ENCODE measurements at places on chromosomes 5 and 9.

DNA sequence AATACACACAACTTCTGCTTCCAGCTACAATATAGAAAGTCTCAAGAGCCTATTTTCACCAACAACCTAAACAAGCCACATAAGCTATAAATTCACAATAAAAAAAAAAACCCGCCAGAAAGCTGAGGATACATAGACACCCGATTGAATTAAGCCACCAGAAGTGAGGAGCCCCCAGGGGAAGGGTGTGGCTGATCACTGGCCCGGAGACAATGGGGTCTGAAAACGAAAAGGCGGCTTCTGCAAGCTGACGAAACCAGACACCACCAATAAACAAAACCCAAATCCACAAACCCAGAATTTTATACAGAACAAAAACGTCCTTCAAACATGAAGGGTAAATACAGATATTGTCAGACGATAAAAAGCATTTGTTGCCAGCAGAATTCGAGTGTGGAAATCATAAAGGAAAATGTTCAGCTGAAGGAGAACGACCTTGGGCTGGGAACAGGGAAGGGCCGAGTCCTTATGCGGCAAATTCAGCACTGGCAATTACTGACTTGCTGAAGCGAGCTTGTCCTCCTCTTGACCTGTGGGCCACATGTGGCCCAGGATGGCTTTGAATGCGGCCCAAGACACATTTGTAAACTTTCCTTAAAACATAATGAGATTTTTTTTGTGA is 39.6 kb upstream of the CEP72 start:
- DNase-seq, result no peak

DNA sequence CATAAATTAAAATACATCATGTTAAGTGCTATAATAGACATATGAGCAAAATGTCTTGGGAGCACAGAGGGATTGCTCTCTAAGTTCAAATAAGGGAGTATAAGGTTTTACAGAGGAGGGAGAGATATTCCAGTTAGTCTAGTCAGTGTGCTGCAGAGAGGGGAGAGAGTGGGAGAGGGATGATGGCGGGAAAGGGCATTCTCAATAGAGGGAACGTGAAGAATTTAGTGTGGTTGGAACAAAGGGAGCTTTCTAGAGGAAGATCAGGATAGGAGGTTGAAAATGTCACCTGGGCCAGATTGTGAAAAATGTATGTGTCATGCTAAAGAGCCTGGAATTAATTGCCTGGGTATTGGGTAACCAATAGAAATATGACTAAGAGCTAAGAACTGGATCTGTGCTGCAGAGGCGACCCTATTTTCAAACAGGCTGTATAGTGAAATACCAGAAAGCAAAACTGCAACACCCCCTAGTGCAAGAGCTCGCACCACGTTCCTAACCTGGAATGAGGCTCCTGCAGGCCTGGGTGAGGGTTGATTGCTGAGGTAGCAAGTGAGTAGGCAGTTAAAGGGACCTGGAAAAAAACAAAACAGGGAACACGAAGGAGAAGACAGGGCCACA is 791.8 kb upstream of the C9orf72 start:
- DNase-seq, result no peak

DNA sequence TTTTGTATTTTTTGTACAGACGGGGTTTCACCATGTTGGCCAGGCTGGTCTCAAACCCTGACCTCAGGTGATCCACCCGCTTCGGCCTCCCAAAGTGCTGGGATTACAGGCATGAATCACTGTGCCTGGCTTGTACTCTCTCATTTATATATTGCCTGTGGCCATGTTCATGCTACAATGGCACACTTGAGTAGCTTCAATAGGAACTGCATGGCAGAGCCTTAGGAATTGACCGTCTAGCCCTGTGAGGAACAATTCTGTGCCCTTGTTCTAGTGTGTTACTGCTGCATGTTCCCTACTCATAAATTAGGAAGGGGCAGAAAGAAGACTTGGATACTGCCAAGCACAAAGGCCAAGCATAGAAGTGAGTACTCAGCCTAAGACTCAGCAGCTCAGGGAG is 104.2 kb downstream of the LIFR start:
- DNase-seq, result no peak

- no peak for DNase-seq
Observed at GRCh38 chr5:112161392-112161748, 257.7 kb downstream of the EPB41L4A start.

GRCh38 chr9:68897577-68898145 is 116.3 kb downstream of the PRKACG start:
- DNase-seq, result no peak

- no peak for DNase-seq
Observed at GRCh38 chr9:78316166-78316892, 19.4 kb downstream of the PSAT1 start.

GRCh38 chr9:6051511-6051950 is 36.1 kb upstream of the RANBP6 start:
- no peak for DNase-seq

DNA sequence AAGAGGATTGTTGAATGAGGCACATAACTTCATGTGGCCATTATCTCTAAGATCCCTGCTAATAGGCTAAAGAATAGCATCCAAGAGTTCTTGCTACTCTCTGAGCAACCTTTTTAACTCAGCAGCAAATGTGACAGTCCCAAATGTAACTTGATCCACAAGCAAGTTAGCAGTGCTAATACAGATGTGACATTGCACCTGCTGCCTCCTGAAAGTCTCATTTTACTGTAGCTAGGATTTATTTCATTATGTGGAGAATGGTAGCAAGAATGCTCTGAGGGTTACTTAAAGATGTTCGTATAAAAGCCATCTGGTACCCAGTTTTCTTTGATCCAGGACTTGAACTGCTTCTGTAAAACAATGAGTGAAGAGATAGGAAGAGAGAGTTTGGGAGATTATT is 45.8 kb downstream of the CDH10 start:
- no peak for DNase-seq

DNA sequence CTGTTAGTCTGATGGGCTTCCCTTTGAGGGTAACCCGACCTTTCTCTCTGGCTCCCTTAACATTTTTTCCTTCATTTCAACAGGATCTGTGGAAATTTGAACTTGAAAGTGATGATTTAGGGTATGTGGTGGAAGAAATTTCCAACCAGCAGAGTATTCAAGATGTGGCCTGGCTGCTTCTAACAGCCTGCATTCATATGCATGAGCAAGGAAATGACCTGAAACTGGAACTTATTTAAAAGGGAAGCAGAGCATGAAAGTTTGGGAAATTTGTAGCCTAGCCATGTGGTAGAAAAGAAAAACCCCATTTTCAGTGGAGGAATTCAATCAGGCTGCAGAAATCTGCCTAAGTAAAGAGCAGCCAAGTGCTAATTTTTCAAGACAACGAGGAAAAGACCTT is 41.7 kb downstream of the UNC13B start:
- DNase-seq, result no peak

- DNase-seq, result no peak
Observed at GRCh38 chr9:93825348-93826115, 129.6 kb downstream of the BARX1 start.

DNA sequence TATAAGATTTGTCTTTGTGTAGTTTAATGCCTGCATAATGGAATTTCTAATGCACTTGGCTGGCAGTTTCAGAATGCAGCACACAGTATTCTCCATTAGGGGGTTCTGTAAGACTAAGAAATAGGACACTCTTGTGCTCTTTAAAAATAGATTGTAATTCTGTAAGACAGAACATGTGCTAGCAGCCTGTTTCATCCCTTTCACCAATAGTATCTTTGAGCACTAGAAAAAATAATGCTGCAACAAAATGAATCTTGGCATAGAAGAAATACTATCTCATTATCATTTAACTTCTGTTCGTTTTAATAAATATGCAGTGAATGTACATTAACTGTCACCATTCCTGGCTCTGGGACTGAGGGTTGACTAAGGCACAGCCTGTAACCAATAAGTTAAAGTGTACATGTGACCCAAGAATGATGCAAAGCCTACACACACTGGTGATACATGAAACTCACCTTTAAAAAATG is 23.8 kb upstream of the ZNF622 start:
- no peak for DNase-seq

GRCh38 chr5:126587551-126588390 is 7.2 kb downstream of the ALDH7A1 start:
- no peak for DNase-seq

- peak; percentile 39 for DNase-seq
Observed at GRCh38 chr9:69121155-69122081, 52.7 kb upstream of the TJP2 start.

- no peak for DNase-seq
Observed at GRCh38 chr5:123107343-123108244, 18.6 kb downstream of the PRDM6 start.

GRCh38 chr5:166172597-166172996 is 2118.8 kb upstream of the WWC1 start:
- no peak for DNase-seq

GRCh38 chr5:102649731-102650130 is 105.4 kb upstream of the PAM start:
- no peak for DNase-seq

GRCh38 chr5:52579391-52579790 is 208.3 kb upstream of the ITGA1 start:
- DNase-seq, result no peak

DNA sequence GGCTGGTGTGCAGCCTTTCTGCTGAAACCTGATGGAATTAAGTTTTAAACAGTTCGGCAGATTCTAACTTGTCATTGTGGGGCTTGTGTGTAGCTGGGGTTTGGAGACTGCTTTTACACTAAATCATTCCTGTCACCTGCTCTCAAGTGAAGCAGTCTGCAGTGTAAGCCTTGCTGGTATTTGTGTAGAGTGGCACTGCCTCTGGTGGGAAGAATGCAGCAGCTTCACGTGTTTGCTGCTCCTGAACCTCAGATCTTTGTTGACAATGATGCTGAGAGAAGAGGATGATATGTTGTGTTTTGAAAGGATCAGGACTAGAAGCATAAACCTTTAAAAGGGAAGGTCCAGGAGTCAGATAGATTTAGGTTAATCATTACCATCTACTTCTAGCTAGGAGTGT is 88.1 kb downstream of the KDM4C start:
- no peak for DNase-seq

GRCh38 chr9:86521977-86522376 is 167.8 kb upstream of the TUT7 start:
- no peak for DNase-seq

- no peak for DNase-seq
Observed at GRCh38 chr9:127388856-127389238, 8.1 kb upstream of the SLC2A8 start.

DNA sequence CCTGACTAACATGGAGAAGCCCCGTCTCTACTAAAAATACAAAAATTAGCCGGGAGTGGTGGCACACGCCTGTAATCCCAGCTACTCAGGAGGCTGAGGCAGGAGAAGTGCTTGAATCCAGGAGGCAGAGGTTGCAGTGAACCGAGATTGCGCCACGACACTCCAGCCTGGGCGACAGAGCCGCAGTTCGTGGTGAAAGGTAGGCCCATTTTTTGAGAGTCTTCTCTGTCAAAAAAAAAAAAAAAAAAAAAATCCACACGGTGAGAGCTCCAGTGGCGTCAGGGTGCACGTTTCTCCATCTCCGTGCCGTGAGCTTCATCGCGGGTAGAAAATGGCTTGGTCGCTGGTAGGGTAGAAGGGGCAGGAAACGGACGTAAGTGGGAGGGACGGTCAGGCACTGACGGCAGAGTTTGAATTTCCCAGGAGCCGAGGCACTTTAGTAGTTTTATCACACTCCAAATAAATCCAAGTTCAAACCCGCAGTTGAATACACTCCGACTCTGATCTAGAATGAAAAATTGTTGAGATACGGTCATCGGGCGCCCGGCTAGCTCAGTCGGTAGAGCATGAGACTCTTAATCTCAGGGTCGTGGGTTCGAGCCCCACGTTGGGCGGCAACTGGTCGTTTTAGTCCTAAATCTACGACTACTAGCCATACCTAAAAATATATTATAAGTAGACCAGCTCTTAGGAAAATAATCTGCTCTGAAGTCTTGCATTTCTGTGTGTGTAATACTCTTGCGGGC is 2.4 kb upstream of the TRIM7 start:
- peak; percentile 65 for DNase-seq

- no peak for DNase-seq
Observed at GRCh38 chr9:38287420-38287985, 105.0 kb upstream of the ALDH1B1 start.

GRCh38 chr9:131273856-131274673 is 2.2 kb downstream of the FAM78A start:
- no peak for DNase-seq

DNA sequence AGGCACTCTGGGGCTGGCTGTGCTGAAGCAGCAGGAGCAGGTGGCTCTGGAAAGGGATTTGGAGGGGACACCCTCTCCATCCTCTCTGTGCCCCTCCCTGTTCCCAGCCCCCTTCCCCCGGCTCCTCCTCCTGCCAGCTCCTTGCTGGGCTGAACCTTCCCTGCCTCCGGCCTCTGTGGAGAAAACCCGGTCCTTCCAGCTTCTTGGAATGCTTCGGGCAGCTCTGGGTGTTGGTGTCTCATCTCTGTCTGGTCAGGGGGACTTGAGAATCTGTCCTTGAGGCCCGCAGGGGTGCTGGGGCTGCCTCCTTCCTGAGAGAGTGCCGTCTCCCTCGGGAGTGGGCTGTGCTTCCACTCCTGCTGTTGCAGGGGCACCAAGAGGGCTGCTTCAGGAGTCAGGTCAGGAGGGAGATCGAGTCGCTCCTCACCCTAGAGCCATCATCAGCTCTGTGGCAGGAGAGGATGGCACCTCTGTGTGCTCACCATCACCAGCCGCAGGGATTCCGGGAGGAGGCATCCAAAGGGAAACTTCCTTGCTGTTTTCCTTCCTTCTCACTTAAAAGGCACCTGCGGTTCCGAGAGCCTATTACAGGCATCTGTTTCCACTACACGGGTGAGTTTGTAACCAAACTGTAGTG is 30.6 kb downstream of the NDUFS6 start:
- DNase-seq, result no peak

DNA sequence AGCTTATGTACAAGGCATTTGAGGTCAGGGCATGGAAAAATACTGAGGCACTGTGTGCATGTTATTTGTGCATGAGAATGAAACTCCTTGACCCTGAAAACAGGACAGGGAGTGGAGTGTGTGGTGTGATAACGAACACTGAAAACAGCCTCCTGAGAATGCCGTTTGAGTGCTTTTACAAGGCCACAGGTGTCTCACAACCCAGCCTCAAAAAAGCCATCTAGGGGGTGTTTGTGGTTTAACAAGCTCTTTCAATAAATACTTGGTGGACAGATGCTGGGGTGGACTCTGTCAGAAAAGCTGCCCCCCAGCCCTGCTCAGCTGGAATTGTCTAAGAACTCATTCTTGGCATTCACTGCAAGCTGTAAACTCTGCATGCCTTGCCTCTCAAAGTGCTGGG is 94.0 kb upstream of the SLC25A48 start:
- DNase-seq, result no peak

GRCh38 chr9:129637102-129637501 is 4.8 kb downstream of the ASB6 start:
- DNase-seq, result no peak

GRCh38 chr9:113608082-113608685 is 144.7 kb downstream of the RGS3 start:
- no peak for DNase-seq

- DNase-seq, result no peak
Observed at GRCh38 chr9:131627326-131627647, 82.0 kb downstream of the PRRT1B start.

- no peak for DNase-seq
Observed at GRCh38 chr9:134168757-134169550, 4.6 kb upstream of the RNU6ATAC start.

All from posterior cingulate gyrus (tissue), 11 donors.